ENCODE measurements at places on chromosomes 7 and 10. TPM values are rescaled to one million over a fixed set of nuclear protein-coding genes. Genes with fewer than 3 reads are reported as not detected.

The PRDX3 gene
- polyA plus RNA-seq = 275 TPM

- DNase-seq = no peak
Measured at GRCh38 chr10:58575491-58575890, 62.8 kb downstream of the BICC1 start.

The LDB3 gene
- 0.16 TPM for polyA plus RNA-seq

DNA sequence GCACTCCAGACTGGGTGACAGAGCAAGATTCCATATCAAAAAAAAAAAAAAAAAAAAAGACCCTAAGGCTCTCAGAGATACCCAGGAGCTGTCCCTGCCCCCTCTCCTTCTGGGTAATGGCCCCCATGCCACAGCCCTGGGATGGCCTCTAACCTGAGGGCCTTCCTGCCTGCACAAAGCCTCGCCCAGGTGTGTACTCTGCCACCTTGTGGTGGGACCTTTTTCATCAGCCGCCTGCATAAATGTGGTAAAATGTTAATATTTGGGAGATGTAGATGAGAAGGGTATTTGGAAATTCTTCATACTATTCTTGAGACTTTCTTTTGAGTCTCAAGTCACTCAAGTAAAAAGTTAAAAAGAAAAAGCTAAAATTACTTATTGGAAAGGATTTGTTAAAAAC, 46.3 kb upstream of the RNF216 start:
- peak; percentile 53 for DNase-seq

The GRM3 gene
- 0.79 TPM for polyA plus RNA-seq

The CFAP70 gene
- polyA plus RNA-seq = 0.87 TPM

The SKIDA1 gene
- polyA plus RNA-seq = 0.94 TPM

- DNase-seq = no peak
Measured at GRCh38 chr10:116631871-116632295, 11.1 kb downstream of the PNLIPRP2 start.

The HNRNPF gene
- 210 TPM for polyA plus RNA-seq

GRCh38 chr10:6141296-6142151, 52.7 kb downstream of the RBM17 start:
- DNase-seq = no peak

DNA sequence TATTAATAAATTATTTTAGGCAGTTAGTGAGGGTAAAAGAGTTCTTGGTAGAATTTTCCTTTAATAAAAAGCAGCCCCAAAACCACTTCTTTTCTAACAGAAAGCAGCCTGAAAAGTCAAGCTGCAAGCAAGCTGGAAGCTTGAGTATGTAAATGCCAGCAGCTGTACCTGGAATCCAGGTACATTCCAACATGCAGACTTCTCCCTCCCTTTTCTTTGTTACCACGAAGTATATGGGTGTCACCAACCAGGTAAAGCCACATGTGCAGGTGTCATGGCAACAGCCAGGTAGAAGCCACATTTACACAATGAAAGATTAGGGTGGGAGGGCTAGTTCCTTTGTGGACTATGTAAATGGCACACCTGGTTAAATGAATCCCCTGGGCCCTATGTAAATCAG, 114.6 kb downstream of the EPC1 start:
- peak; percentile 83 for DNase-seq

The ITPRID1 gene
- polyA plus RNA-seq = 0.05 TPM

The MSMB gene
- not detected for polyA plus RNA-seq

GRCh38 chr10:116873134-116873533, 23.8 kb downstream of the ENO4 start:
- peak; percentile 56 for DNase-seq
